AG04449 (cell line): ENCODE measurements at places on chromosomes 1 and 21.
A peak's percentile ranks its signal among the peaks of the same experiment; 100 is the strongest.

GRCh38 chr1:183567584-183567983 is 22.7 kb downstream of the NCF2 start:
- no peak for DNase-seq

DNA sequence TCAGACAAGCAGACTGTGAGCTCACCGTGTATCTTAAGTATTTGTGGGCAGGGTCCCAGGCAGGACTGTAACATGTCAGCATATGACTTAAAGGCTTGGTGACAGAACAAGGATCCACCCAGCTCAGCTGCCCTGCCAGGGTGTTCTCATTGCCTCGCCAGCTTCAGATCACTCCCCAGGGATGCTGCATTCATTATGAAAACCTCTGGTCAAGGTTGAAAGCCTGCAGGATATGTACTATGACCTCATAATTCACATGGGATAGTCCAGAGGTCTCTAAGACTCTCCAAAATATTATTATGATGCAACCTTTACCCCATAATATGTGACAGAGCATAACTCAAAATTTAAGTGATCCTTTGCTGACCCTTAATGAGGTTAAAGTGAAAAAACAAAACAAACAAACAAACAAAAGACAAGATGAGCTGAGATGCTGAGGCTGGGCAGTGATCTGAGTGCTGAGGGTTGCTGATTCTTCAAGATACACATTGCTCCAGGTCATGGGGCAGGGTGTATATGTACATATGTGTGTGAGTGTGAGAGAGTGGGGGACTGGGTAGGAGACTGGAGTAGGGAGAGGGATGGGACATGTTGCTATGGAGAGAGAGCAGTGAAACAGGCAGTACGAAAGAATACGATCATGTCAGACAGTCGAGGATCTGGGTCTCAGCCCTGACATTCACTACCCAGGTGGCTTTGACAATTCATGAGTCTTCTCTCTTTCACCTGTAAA is 98.8 kb upstream of the DUSP10 start:
- DNase-seq, result no peak

GRCh38 chr1:95467036-95467435 is 233.0 kb downstream of the RWDD3 start:
- DNase-seq, result no peak

- DNase-seq, result no peak
These were observed 93.0 kb downstream of the HFM1 start for GRCh38 chr1:91311672-91312071.

GRCh38 chr21:28375708-28376385 is 616.8 kb downstream of the LTN1 start:
- DNase-seq, result peak; percentile 65

DNA sequence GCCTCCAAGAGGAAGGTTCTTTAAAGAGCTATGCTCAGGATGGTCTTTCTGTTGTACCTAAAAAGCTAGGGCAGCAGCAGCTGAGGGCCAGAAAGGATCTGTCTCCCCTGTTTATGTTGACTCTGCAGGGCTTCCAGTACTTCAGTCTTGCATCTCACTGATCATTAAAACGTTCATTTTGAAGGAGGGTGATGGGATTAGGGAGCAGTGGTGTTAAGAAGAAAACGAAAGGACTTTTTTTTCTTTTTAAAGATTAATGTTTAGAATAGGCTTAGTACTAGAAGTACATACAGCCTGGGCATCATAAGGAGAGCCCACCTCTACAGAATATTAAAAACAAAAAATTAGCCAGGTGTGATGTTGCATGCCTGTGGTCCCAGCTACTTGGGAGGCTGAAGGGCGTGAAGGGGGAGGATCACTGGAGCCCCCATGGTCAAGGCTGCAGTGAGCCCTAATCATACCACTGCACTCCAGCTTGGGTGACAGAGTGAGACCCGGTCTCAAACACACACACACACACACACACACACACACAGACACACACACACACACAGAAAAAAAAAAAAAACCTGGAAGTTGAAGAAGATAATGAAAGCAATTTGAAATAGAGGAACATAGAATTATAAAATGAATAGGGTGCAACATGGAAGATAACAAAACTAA is 2.9 kb downstream of the CR1L start:
- no peak for DNase-seq
